Inflammatory macrophage treated with lipopolysaccharide for 1 hour (primary cell): ENCODE measurements at places on chromosomes 6 and 20.

DNA sequence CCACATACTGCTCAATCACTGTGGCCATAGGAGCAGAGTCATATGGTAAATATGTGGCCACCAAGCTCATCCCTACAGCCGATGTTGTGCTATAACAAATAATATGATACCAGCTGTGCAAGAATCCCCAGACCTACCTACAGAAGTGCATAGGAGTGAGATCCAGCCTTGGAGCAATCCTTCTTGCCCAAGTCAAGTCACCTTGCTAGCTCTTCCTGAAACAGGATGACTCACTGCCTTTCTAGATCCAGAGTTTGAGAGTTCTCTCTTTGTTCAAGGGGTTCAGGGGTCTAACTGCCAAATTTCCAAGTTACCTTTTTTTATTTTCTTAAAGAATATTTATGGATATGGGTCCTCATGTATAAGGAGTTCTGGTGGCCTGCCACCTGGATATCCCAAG lies 195.7 kb upstream of the MAN1A1 start:
- DNase-seq = no peak

DNA sequence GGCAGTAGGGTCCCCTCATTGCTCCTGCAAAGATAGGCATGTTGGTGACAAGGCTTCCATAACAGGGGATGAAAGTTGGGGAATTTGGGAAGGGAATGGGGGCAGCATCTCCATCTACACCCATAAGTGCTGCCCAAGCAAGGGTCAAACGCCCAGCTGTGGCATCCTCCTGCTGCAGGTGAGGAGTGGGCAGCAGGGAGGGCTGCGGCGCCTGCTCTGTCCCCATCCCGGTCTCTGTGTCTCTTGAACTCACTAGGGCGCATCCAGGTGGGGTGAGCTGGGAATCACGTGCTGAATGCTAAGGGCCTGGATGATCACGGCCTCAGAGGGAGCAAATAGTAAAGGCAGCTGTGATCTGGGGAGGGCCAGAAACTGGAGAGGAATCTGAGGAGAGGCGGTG lies 9.1 kb downstream of the MICA start:
- DNase-seq = no peak

DNA sequence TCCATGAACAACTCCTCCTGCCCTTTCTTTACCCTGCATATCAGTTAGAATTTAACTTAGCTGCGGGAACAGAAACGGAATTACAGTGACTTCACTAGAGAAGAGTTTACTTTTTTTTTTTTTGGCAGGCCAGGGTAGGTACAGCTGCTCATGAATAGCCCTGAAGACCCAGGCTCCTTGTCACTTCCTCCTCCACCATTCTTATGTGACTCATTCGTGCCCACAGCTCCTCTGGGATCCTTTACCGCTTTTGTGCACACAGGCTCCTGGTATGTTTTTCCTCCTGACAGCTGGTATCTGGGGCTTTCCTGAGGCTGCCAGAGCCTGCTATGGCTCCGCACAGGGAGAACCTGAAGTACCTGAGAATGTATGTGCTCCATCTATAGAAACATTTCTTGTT lies 3.9 kb upstream of the KCNS1 start:
- DNase-seq = no peak

DNA sequence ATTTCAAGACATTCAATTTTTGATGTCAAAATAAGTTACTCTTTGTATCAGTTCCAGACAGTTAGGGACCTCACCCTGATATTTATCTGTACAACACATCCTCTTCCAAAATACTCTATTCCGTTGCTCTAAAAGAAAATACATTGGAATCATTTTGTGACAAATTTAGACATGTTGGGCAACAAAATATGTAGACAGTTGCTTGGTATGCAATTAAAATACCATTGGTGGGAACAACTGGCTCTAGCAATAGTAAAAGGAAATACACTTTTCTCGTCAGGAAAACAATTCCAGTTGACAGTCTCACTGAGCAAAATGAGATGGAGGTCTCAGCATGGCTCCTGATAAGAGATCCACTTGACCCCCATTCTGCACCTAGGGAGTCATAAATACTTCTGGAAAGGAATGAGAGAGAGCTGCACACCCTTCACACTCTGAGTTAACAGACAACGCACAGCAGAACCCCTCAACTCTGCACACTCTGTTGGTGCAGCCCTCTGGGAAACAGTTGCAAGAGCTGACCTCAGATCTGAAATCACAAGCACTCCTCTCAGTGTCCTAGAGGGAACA lies 171.3 kb upstream of the NT5E start:
- DNase-seq = no peak

DNA sequence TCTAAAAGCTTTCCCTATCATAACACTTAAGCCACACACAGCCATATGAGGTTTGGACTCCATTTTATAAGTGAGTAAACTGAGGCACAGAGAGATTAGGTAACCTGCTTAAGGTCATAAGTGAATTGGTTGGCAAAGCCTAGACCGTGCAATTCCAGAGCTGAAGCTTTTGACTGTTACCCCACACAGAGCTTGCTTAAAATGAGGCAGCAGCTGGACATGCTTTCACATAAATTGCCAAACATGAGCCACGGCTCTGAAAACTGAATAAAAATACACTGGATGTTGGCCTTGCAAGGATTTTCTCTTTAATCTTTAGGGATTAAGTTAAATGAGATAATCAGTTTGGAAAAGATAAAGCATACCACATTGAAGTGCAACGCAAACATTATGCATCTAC lies 2.5 kb downstream of the RIPOR2 start:
- DNase-seq = no peak

DNA sequence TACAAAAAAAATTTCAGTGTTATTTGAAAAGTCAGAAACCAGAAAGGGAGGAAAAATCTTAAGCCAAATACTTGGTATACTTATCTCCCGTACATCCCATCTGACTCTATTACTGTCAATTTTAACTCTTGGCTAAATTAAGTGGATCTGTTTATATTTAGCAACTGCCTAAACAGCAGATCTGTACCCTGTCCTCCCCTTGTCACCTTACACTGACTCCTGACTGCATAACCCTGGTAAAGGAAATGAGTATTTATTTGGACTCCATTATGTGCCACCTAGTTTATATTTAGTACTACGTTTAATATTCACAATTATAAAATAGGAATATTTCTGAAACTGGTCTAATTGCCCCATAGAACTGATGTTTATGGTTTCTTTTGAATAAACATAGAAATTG lies 730.2 kb upstream of the GJE1 start:
- DNase-seq = no peak

DNA sequence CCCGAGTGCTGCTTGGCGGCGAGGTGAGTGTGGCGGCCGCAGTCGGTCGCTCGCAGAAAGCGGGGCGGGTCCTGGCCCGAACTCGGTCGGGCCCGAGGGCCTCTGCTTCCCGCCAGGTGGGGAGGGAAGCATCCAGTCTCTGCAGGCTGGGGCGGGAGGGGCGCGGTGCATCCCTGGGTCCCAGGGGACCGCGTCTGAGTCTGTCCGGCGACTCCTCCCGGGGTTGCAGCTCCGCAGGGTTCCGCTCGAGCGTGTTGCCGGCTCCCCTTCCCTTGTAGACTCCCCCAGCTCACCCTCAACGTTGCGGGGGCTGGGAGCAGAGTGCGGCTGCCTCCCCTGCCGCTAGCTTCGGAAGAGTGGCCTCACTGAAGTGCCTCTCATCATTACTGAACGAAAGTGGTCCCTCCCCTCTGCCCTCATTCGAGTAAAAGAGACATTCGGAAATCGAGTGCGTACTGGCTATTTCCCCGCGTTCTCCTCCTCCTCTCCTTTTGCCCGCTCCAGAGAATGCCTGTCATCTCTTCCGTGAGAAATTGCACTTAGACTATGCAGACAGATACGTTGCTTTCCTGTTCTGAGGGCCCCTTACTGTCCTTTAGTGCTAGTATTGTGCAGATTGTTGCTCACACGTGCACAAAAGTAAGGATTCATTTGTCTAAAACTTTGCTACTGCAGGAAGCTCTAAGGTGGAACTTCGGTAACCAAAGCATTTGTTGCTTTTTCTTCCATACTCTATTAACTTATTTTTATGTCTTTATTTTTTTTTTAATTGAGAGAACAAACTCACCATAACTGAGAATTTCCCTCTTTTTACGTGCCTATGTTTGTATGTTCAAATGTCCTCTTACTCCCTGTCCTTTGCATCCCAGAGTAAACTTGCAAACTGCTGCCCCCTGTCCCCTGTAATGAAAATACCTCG lies 751 bp downstream of the MAP3K4 start:
- peak; percentile 35 for DNase-seq

DNA sequence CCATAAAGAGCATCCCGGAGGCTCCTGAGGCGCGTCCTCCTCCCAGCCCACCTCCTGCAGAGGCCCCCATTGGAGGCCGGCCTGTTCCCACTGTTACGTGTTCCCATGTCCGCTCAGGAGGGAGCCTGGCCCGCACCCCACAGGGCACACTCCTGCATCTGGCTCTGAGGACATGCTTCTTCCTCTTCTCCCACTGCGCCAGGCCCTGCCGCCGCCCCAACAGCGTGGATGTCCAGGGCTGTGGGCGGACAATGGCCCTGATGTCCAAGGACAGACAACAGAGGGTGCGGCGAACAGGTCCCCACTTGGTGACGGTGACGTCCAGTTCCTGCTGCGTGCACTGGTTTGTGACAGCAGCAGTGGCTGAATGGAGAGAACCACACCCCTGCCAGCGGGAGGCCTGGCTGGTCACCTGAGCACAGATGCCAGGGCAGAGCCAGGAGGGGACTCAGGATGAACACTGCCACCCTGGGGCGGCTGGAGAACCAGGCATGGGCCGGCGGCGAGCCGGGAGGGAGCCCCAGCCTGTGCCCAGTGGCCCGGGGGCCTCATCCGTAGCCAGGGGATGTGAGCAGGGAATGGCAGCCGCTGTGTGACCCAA lies 26.6 kb downstream of the FRMD1 start:
- DNase-seq = no peak

DNA sequence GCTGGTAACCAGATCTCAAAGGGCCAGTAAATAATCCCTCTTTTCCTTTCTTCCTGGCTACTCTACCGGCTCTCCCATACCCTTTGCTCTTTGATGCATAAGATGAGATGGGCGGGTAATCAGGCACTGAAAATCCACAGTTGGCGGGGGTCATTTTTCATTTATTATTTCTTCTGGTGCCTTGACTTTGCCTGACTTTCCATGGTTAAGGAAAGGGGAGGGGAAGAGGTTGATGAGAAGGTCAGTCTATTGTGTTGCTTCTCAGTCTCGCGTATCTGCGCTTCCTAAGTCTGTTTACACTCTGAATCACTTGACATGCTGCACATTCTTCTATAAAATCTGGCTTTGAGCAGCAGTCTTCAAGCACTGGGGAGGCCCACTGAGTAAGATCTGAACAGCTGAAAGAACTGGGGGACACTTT lies 121.1 kb upstream of the HDGFL1 start:
- no peak for DNase-seq

DNA sequence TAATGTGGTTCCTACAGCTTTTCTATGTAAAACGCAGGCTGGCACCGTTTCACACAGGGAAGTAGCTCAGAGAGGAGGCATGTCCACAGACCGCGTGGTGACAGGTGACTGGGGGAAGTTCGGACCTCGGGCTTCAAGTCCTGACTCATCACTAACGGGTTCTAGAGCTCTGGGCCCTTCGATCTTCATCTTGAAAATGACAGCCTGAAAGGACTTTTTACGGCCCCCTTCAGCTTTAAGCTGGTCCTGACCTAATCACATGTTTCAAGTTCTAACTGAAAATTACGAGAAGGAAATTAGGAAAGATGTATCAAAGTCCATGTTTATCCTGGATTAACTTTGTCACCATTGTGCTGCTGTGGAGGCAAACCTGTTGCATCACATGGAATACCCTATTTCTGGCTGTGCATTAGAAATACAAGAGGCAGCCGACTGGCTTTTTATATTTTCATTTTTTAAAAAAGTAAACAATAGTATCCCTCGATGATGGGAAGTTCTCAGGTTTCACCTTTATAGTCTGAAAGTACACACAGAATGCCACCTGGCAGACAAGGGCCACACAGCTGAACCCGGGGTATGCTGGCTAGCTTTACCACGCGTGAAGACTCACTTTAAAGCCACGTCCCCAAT lies 2.0 kb downstream of the MAN1A1 start:
- peak; percentile 57 for DNase-seq

GRCh38 chr6:88208726-88209125 lies 42.6 kb upstream of the CNR1 start:
- DNase-seq = no peak

- DNase-seq = no peak
Measured at GRCh38 chr20:61949714-61950640, 115.7 kb downstream of the TAF4 start.

- peak; percentile 67 for DNase-seq
Measured at GRCh38 chr6:3732345-3733141, 19.0 kb downstream of the PXDC1 start.

- no peak for DNase-seq
Measured at GRCh38 chr6:52388790-52389189, 26.8 kb downstream of the PAQR8 start.

- no peak for DNase-seq
Measured at GRCh38 chr20:15799871-15800270, 773.4 kb downstream of the KIF16B start.

GRCh38 chr20:9015984-9016324 lies 52.9 kb upstream of the PLCB4 start:
- DNase-seq = no peak

GRCh38 chr6:17967668-17968518 lies 19.5 kb downstream of the KIF13A start:
- no peak for DNase-seq

- no peak for DNase-seq
Measured at GRCh38 chr6:29490055-29490454, 2.3 kb upstream of the MAS1L start.

- DNase-seq = no peak
Measured at GRCh38 chr6:56350628-56351260, 103.4 kb upstream of the COL21A1 start.

DNA sequence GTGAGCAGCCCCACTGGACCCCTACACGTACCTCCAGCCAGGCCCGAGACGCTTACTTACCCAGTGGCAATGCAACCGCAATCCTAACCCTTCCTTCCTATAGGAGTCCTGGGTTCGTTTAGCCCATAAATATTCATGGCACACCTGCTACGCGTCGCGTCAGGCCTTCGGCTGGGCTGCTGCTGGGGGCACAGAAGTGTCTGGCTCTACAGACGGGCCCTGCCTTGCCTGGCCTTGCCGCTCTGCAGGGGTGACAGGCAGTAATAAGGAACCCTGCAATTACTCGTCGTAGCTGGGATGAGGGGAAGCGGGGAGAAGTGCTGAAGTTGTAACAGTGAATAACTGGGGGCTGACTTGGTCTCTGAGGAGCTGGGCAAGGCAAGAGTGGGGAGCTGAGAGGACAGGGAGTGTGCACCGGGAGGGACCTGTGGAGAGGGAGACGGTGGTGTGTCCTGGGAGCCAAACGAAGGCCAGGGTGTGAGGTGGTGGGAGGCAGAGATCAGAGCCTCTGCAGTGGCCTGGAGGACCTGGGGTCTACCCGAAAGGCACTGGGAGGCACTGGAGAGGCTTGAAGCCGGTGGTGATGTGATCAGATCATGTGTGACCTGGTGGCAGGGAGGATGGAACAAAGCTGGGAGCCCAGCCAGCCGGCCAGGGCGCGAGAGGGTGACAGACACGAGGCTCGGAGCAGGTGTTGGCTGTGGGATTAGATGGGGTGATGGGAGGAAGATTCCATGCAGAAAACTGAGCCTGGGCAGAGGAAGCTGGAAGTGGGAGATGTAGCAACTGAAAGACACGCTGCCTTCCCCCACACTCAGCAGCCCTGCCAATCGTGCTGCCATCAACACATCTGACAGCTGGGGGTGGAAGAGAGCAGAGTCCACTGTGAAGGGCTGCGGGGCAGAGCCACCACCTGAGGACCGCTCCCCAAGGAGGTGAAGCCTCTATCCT lies 36.4 kb downstream of the PSMG4 start:
- DNase-seq = no peak

GRCh38 chr6:38035478-38035877 lies 216.0 kb downstream of the ZFAND3 start:
- no peak for DNase-seq
